ENCODE measurements at places on chromosomes 5 and 9.

DNA sequence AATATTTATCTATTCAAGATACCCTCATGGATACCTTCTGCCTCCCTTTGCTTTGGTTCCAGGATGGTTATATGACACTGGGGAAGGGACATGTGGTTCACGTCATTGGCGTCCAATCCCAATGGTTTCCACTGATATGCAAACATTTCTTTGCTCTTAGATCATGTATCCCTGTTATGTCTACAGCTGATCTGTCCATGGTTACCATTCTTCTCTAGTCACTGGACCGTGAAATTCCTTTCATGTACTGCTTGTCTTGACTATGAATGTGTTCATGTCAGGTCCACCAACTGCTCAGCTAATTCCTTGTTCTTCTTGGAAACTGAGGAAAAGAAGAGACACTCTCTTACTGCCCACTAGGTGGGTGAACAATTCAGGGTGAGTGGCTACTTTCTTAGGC, 391.1 kb upstream of the ZNF608 start:
- no peak for ATAC-seq

GRCh38 chr5:31880449-31880848, 241.5 kb downstream of the PDZD2 start:
- ATAC-seq = no peak

GRCh38 chr9:79682076-79682736, 110.4 kb downstream of the TLE4 start:
- ATAC-seq = no peak

GRCh38 chr5:60497706-60498500, 202.1 kb downstream of the DEPDC1B start:
- no peak for ATAC-seq

DNA sequence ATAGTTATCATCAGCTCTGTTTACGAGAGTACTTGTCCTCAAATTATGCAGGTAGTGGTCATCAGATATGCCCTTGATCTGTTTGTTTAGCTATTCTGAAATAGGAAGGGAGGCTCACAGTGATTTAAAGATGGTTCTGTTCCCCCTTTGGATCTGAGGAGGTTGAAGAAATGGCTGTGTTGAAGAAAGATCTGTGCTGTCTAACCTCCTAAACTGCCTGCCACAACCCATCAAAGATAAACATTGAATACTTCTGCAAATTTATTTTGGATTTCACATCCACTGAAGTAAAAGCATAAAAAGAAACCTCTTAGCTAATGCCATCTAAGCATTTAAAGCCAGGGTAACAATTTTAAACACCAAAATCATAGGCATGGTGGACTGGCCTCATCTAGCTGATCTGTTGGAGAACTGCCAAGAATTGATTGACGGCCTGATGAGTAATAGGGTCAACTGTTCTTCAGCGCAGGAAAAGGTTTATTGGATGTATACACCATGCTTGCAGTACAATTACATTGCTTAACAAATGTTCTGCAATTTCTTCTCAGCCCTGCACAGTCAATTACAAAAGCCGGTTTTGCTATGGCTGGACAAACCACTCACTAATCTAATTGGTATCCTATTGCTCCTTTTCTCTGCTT, 97.6 kb downstream of the SEMA6A start:
- ATAC-seq = no peak

DNA sequence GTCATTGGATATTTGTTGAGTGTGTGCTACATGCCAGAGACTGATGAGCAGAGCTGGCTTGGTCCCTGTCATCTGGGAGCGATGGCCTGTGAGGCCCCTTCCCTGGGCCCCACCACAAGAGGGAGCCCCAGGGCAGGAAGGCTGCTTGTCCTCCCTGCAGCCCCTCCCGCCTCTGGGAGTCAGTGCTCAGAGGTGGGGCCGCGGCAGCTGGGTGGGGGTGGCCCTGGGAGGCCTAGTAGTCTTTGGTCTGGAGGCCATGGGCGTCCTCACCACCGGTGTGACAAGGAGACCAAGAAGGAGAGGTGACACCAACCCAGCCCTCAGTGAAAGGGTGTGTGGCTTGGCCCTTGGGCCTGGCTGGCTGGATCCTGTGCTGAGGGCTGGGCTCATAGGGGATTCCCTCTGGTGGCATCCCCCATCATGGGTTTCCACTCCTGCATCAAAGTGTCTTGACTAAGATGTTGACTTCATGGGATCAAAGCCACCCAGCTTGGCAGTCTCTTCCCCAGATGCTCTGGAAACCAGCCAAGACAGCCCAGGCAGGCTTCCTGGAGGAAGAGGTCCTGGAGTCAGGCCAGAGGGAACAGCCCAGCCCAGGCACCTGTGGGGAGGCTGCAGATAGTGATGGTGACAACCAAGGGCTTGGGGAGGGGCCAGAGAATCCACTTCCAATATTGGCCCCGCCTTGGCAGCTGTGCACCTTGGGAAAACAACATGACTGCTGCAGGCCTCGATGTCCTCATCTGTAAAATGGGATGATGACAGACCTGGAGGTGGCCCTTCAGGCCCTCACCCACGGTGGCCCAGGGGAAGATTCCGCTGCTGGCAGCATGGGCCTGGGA, 166.7 kb downstream of the GAPVD1 start:
- ATAC-seq = peak; percentile 35

DNA sequence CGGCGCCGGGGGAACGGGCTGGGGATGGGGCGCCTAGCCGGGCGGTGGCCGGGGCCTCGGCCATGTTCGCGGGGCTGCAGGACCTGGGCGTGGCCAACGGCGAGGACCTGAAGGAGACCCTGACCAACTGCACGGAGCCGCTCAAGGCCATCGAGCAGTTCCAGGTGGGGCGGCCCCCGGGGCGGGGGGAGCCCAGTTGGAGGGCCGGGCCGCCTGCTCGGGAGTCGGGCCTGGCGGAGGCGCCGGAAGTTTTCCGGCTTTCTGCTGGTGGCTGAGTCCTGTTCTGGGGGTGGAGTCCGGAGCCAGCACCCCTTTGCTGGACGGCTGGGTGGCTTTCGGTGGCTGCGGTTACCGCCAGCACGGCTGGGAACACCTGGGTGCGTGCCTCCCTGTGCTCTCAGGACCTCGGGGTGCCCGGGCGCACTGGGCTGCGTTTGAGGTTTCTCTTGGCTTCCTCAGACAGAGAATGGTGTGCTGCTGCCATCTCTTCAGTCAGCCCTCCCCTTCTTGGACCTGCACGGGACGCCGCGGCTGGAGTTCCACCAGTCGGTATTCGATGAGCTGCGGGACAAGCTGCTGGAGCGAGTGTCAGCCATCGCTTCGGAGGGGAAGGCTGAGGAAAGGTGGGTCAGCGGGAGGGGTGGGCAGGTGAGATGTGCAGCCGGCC, 454 bp downstream of the NELFB start:
- peak; percentile 54 for ATAC-seq

GRCh38 chr9:20945269-20945668, 86.2 kb downstream of the HACD4 start:
- ATAC-seq = no peak

- ATAC-seq = no peak
Measured at GRCh38 chr9:90579181-90579580, 63.4 kb downstream of the DIRAS2 start.

- no peak for ATAC-seq
Measured at GRCh38 chr5:169296419-169297143, 4.4 kb downstream of the SLIT3 start.

GRCh38 chr9:127488946-127489345, 37.6 kb downstream of the LRSAM1 start:
- no peak for ATAC-seq

- no peak for ATAC-seq
Measured at GRCh38 chr5:11452852-11453251, 451.4 kb downstream of the CTNND2 start.

- ATAC-seq = no peak
Measured at GRCh38 chr9:34499076-34499475, 23.7 kb downstream of the ENHO start.

DNA sequence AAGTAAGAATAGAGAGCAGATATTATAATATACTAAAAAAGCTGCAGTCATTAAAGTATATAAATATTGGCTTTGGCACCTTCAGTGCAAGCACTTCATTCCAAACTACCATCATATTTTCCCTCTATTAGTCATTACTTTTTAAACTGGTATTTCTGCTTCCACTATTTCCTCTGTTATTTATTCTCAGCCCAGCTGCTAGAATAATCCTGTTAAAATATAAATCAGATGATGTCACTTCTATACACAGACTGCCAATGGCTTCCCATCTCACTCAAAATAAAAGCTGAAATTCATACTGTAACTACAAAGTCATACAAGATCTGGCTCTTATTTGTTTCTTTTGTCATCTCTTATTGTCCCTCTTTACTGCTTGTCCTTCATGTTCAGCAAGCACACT, 432.9 kb downstream of the TLE4 start:
- ATAC-seq = no peak
